ENCODE measurements at places on chromosomes 1 and 21.

GRCh38 chr1:156963621-156964020, 43.2 kb downstream of the LRRC71 start:
- DNase-seq: peak; percentile 29

DNA sequence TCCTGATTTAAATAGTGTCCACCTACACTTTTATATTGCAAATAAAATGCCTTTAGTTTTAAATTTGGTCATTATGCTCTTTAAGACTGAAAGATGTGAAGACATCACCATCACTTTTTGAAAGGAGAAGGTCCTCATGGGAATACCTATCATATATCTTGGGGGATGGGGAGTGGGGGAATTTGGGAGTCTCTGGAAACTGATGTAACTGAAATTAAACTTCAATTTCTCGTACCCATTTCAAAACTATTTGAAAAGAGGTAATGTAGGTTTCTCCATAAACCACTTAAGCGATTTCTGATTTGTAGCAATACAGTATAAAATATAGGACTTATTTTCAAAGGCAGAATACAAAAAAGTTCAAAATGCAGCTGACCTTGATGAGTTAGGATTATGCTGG, 924 bp downstream of the EXTL2 start:
- DNase-seq: no peak

DNA sequence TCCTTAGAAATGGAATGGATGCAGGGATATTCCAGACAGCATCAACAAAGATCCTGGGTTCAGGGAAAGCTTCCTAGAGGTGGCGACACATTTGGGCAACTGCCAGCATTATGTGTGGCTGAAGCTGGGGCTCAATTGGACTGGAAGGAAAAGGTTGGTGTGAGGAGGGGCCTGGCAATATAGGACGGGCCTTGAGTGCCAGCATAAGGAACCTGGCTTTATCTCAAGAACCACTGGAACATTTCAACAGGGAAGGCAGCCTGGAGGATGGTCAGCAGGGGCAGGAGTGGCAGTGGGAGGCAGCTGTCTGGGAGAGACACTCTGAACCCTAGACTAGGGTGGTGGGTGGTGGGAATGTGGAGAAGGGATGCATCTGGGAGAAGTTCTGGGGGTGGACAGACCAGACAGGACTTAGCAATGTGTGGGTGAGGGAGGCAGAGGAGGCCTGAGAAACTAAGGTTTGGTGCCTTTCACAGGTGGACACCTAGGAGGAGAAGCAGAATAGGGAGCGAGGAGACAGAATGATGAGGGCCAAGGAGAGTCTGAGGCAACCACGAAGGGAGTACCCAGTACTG, 3.5 kb downstream of the SH3BGRL3 start:
- no peak for DNase-seq

DNA sequence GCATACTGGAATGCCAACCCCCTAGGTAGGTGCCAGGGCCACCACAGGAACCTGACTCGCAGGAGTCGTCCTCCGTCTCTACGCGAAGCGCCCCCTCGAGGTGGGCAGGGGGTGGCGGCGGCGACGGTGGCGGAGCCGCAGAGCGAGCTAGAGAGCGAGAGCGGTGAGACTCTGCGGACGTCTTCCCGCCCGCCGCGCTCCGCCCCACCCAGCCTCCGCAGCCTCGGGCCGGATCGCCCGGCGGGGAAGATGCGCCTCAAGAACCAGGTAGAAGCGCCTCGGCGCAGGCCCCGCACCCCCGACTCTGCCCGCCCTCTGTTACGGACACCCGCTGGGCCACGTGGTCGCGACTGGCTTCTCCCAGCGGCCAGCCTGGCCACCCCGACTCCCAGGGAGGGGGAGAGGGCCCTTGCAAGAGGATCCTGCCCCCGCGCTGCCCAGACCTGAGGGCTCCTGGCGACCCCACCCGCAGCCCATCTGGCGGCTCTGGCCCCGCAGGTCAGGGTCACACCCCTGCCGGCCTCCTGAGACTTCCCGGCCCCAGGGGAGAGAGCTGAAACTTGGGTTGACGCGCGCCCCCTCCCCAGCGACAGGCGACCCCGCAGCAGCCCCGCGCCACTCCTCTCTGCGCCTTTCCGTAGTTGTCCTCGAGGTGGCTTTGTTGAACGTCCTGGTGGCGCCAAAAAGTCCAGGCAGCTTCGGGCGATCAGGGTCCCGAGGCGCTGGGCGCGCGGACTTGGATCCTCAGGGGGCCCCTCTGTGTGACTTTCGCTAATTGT, 24.4 kb upstream of the AGBL4 start:
- DNase-seq: no peak

GRCh38 chr1:41542196-41542930, 57.9 kb upstream of the EDN2 start:
- no peak for DNase-seq

- DNase-seq: no peak
These were observed 3.9 kb upstream of the LEFTY2 start for GRCh38 chr1:225944951-225945350.

GRCh38 chr1:22687191-22687590, 23.4 kb upstream of the EPHB2 start:
- no peak for DNase-seq

- DNase-seq: no peak
These were observed 690.7 kb downstream of the NCAM2 start for GRCh38 chr21:21688889-21689288.

- DNase-seq: no peak
These were observed 49.1 kb upstream of the IFNLR1 start for GRCh38 chr1:24235921-24236788.

- DNase-seq: no peak
These were observed 335.9 kb upstream of the DPYD start for GRCh38 chr1:98256700-98257099.

DNA sequence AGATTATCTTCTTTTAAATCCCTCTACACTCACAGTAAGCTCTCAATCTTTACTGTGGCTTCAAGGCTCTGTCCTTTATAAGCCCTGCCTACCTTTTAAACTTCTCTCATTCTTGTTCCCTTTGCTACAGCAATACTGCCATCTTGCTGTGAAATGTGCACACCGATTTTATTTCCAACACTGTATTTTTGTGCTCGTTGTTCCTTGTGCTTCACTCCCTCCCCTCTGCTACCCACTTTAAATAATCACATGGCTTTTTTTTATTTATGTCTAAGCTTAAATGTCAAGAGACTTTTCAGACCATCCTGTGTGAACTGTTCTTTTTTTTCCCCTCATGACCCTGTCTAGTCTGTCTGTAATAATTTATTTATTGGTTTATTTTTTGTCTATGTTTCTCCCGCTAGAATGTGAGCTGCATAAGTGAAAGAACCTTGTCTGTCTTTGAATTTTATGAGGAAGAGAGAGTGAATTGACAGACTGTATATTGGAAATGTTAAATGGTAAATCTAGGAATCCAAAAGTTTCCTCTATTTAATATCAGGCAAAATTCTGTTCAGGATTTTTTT, 45.7 kb downstream of the ABCD3 start:
- DNase-seq: peak; percentile 65

DNA sequence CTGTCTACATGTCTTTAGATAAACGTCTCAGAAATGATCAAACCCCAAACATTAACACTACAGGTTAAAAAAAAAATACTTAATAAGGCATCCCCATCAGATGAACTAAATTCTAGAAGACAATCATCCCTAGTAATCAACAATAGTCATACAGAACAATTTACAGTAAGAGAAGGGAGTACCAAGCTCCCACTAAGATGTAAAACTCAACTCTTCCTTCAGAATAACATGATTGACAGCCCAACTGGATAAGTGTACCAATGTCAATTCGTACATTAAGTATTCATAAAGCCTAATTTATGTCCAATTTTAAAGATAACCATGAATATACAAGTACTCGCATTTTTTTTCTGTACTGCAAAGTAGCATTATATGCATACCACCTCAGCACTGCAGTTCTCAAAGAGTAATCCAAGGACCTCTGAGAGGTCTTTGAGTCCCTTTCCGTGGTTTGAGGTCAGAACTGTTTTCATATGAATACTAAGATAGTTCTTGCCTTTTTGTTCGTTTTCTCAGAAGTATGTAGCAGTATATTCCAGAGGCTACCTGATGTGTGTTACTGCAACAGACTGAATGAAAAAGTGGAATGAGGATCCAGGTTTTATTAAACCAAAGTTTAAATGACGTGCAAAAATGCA, 6.6 kb downstream of the SCAF4 start:
- no peak for DNase-seq

GRCh38 chr1:9371391-9371935, 78.8 kb downstream of the SPSB1 start:
- DNase-seq: no peak

DNA sequence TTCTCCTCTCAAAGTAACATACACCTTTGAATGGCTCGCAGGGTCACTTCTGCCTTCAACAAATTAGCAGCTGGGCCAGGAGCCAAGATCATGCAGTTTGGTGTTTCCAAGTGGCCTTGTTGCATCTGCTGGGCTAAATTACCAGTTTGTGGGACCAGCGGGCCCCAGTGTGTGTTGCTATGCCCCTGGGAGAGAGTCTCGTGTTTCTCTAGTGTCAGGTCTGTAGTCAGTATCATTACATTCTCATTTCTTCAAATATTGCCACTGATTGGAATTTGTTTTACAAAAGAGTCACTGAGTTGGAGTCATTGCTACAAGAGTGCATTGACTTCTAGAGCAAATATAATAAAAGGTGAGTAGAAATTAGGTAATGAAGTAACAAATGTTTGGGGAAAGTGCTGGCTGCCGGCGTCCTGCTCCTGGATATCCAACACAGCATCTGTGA, 35.5 kb downstream of the RHOU start:
- no peak for DNase-seq

DNA sequence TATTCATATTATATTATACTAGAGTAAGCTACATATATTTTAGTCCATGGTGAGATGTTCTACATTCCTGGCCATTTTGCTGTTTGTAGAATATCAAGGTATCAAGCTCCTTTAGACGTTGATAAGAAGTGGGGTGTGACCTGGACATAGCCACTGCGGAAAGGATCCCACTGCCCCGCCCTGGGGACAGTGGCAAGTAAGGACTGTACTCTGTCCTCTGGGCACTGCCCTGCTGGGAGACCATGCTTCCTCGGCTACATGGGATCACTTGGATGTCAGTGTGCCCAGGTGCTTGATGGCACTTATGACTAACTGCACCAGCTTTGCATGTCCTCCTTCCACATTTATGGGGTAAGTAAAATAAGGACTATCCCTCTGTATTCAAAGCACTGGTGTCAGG, 46.3 kb upstream of the NTPCR start:
- DNase-seq: no peak

- DNase-seq: no peak
These were observed 74.7 kb downstream of the RIPK4 start for GRCh38 chr21:41692185-41692565.

DNA sequence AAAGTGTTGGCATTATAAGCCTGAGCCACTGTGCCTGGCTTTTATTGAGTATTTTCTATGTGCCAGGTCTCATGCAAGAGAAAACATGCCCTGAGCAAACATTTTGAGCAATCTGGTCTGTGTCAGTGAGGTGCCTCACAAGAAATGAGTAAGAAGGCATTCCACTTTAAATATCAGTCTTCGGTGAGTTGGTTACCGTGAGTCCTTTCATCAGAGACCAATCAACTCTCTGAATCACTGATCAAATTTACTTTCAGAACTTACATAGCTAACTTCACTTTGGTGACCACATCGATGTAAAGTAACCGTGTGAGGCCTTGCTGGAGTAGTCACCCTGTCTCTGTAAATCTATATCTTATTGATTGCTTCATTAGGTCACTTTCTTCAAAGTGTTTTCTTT, 14.3 kb upstream of the DDX59 start:
- DNase-seq: no peak

DNA sequence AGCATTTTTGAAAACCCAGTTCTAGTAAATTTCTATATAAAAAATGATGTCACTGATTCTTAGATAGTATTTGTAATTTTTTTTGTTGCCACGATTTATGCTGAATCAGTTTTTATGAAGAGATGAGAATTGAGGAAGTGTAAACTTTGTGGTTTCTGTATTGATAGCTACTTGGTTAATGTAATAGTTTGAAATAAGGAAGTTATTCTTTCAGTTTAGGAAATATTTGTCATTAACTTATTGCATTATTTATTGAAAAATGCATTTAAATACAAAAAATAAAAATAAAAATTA, 97.8 kb downstream of the ZFYVE9 start:
- DNase-seq: peak; percentile 91

GRCh38 chr21:43884012-43884860, 19.2 kb downstream of the AGPAT3 start:
- DNase-seq: no peak

DNA sequence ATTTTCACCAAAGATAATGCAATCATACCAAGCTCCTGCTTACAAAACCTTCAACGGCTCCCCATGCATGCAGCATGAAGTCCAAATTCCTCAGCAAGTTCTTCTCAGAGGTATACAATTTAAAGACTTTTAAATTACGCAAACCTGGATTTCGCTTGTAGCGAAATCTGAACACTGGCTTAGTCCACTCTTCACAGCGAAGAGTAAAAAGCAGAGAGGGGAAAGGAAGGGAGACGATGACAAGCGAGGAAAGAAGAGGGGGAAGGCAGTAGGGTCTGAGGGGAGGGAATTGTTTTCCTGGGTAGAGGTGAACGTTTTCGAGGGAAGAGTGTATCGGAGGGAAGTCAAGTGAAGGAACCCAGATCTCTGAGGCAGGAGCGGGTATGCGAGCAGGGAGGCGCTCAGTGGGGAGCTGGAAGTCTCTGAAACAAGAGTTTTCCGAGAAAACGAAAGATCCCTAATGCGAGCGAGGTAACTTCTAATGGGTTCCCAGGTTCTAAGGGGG, 790 bp downstream of the TESK2 start:
- no peak for DNase-seq

DNA sequence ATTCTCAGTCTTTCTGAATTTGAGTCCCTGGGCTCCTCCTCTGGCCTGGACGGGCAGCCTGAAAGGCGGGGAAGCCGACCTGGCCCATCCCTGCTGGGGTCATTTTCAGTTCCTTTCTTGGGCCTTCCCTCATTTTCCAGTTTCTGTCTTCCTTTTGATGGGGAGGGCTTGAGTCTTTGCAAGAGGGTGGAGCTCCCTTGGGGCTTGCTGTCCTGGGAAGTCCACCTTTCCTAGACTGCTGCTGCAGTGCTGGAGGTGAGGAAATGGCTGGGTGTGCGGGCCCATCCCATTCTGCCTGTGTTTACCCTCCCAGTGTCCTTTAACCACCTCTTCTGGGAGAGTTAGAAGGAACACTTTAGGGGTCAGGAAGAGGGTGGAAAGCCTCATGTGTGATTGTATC, 40.4 kb upstream of the SYNC start:
- no peak for DNase-seq

GRCh38 chr1:230772457-230773395, 25.5 kb downstream of the CAPN9 start:
- no peak for DNase-seq

GRCh38 chr1:66342707-66343106, 191.2 kb upstream of the SGIP1 start:
- no peak for DNase-seq
